Hematopoietic multipotent progenitor cell treated with erythropoietin and hydrocortisone succinate and interleukin-3 and kit ligand, for 6 days (in vitro differentiated cells): ENCODE measurements at places on chromosomes 2 and 18.

DNA sequence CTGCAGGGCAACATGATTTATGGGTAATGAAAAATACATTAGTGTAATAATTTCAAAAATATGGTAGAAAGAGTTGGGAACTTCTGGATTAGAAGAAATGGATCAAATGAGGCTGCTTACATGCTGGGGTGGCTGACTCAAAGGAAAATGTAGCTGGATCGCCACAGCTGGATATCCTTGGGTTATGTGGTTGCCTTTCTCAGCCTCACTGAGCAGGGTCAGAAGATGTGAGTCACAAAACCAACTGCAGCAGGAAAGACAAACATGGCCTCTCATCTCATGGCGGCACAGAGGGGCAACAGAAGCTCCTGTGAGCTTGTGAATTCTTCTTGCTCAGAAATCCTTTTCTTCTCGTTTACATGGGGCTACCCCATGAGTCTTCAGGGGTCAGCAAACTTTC, 317.1 kb upstream of the SPRED2 start:
- DNase-seq, result no peak

GRCh38 chr18:22667616-22668422, 250.1 kb upstream of the CTAGE1 start:
- DNase-seq, result peak; percentile 22

GRCh38 chr2:167451496-167452289, 563.4 kb downstream of the XIRP2 start:
- no peak for DNase-seq

DNA sequence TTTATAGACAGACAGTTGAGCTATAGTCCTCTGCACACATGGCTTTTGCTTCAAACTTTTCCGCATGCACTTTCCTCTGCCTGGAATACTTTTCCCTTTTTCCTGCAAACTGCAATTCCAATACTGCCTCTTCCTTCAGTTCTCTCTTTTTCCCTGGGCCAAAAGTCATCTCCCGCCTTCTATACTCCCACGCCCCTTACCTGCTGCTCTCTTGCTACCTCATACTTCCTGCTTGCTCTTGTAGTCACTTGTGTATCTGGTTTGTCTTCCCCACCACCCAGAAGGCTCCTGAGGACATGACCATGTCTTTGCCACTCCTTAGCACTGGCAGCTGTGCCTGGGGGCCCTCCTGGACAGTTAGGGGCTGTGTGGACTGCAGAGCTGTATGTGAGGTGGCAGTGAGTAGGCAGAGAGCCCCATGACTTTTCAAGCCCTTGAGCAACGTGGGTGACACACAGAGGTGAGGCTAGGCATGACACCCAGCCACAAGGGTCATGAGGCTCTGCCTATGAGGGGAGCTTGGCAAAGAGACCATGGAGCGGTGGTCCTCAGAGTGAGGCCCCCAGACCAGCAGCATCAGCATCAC, 23.2 kb downstream of the SPEG start:
- peak; percentile 63 for DNase-seq

DNA sequence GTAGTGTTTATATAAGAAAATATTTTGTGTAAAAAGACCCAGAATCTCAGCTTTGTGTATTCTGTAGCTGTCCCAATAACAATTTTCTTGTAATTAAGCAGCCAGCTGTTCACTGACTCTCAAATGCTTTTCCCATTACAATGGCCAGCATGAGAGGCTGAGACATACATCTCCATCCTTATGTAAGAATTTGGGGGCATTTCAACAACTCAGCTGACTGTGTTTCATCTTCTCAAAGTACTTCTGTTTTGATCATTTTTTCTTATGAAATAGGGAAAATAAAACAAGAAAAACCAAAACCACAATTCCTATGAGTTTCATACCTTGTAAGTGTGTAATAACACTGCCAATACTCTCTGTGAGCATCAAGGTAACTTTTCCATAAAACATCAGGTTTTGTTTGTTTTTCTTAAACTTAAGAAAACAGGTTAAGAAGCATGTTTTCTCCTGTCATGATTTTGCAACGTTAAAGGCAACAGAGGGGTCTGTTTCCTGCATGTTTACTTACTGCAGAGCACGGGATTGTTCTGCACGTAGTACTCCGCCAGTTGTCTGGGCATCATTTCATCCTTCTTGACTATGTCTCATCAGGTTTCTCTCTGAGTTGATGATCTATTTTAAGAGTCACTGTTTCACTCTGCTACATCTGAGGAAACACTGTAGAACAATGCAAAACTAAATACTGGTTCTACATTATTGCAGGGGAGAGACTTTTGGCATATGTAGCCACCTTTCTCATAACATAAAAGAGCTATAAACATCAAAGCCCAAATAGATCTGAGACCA, 62.9 kb upstream of the CYRIA start:
- DNase-seq, result no peak

- peak; percentile 81 for DNase-seq
Observed at GRCh38 chr2:176454893-176455815, 185.9 kb downstream of the MTX2 start.

DNA sequence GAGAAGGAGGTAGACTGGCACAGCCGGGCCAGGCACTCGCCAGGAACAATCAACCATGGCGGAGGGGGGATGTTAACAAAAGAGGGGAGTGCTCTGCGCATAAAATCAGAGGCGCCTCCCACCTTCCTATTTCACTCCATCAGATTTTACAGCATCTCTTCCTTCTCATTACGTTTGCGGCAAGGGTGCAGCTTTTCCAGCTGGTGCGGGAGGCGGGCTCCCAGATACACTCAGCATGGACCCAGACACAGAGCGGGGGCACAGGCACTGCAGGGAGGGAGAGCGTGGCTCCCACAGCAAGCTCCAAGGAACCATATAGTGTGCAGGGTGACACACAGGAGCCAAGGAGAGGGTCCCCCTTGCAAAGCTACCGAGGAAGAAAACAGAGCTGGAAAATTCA, 176.3 kb downstream of the EIPR1 start:
- no peak for DNase-seq

- peak; percentile 53 for DNase-seq
Observed at GRCh38 chr18:77054288-77054605, 78.3 kb downstream of the MBP start.

DNA sequence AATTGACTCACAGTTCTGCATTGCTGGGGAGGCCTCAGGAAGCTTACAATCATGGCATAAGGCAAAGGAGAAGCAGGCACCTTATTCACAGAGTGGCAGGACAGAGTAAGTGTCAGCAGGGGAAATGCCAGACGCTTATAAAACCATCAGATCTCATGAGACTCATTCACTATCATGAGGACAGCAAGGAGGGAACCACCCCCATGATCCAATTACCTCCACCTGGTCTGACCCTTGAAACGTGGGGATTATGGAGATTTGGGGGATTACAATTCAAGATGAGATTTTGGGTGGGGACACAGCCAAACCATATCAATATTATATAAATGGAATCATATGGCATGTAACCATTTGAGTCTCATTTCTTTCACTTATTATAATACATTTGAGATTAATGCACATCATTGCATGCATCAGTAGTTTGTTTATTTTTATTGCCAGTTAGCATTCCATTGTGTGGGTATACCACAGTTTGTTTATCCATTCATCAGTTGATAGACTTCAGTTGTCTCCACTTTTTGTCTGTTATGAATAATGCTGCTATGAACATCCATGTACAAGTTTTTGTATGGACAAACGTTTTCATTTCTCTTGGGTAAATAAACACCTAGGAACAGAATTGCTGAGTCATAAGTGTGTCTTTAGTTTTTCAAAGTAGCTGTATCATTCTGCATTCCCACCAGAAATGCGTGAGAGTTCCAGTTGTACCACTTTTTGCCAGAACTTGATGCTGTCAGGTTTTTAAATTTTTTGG, 5.8 kb upstream of the SRBD1 start:
- no peak for DNase-seq

GRCh38 chr18:12329125-12329698, 21.2 kb downstream of the TUBB6 start:
- no peak for DNase-seq

- DNase-seq, result no peak
Observed at GRCh38 chr2:96685577-96686459, 43.3 kb downstream of the FER1L5 start.

GRCh38 chr2:144152817-144153271, 367.1 kb downstream of the ZEB2 start:
- DNase-seq, result peak; percentile 89

- DNase-seq, result no peak
Observed at GRCh38 chr2:31522786-31523185, 58.0 kb downstream of the SRD5A2 start.

- peak; percentile 91 for DNase-seq
Observed at GRCh38 chr18:45839414-45840395, 14.2 kb downstream of the SIGLEC15 start.

DNA sequence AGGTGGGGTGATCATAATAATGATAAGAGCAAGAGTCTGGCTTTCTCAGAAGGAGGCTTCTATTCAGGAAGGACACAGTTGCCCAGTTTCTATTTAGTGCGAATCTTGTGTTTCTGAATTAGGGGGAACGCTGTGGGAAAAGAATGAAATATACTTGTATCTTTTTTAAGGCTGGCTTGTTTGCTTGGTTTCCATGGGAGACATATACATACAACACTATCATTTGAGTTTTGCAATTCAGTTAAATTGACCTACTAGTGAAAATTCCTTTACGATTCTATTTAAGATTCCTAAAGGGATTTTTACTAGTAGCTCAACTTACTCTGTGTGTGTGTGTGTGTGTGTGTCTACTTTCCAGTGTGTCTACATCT, 24.7 kb upstream of the ANKRD62 start:
- no peak for DNase-seq

- DNase-seq, result peak; percentile 90
Observed at GRCh38 chr2:60560734-60561644, 7.5 kb upstream of the BCL11A start.

DNA sequence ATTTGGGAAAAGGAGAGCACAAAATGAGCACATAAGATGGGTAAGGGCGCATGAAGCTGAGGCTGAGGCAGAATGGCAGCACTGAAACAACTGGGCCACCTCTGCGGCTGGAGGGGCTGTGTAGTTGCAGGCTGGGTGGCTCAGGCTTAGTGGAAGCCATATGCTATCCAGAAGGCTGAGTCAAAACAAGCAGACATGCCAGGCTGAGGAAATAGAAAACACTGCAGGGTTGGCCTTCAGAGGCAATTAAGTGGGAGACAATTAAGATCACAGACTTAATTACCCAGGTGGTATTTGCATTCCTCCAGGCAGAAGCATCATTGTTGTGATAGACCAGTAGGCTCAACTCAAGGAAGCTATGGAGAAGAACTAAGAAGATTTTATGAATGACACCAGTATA, 11.4 kb upstream of the XPO1 start:
- DNase-seq, result no peak

DNA sequence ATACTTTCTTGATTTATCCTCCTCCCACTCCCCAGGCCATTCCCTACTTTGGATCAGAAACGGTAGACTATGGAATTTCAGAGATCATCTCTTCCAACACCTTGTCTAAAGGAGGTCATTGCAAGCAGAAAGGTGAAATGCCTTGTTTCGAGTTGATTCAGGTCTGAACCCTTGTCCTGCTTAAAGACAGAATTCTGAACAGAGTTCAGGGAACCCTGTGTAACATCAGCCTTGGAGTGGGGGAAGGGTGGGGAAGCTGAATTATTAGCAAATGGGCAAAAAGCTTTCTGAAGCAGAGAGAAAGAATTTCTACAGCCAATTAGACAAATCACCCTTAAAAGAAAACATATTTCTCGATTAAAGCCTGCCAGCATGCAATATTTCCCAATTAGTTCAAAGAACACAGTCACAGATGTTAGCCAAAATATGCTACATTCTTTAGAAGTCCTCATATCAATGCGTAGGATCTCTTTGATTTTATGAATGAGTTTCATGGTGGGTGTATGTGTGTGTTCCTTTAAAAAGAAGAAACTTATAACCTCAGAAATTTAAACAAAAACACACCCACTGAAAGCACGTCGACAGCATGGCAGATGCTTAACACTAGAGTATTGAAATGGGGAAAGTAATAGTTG, 353.1 kb downstream of the RND3 start:
- no peak for DNase-seq

DNA sequence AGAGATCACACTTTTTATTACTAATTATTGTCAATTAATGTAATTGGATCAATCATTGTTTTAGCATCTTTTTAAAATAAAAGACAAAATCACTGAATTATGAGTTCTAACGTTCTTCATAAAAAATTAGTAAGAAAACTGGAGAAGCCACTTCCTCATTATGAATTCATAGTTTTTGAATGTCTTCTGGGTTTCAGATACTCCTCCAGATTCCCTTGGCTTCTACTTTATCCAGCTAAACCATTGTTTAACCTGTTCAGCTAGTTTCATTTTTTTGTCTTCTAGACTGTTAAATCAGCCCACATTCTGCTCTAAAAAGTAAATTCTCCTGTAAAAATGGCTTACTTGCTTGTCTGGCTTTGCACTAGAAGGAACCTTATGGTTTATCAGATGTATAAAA, 753.4 kb upstream of the ACVR2A start:
- DNase-seq, result no peak

DNA sequence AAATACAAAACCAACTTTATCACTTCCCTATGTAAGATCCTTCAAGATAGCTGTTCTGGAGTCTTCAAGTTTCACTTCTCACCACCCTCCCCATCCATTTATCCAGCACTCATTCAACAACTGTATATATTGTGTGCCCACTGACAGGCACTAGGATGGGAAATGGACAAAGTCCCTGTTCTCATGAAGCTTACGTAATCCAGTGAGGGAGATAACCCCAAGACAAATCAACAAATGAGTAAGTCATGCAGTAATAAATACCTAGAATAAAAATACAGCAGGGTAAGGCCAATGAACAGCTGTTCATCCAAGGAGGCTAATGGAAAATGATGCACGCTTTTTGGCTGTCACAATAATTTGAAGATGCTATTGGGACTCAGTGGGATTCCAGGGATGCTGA, 133.8 kb downstream of the MEMO1 start:
- DNase-seq, result no peak

- no peak for DNase-seq
Observed at GRCh38 chr18:21408681-21409080, 166.6 kb downstream of the GREB1L start.

GRCh38 chr18:22514655-22515054, 96.9 kb upstream of the CTAGE1 start:
- no peak for DNase-seq

DNA sequence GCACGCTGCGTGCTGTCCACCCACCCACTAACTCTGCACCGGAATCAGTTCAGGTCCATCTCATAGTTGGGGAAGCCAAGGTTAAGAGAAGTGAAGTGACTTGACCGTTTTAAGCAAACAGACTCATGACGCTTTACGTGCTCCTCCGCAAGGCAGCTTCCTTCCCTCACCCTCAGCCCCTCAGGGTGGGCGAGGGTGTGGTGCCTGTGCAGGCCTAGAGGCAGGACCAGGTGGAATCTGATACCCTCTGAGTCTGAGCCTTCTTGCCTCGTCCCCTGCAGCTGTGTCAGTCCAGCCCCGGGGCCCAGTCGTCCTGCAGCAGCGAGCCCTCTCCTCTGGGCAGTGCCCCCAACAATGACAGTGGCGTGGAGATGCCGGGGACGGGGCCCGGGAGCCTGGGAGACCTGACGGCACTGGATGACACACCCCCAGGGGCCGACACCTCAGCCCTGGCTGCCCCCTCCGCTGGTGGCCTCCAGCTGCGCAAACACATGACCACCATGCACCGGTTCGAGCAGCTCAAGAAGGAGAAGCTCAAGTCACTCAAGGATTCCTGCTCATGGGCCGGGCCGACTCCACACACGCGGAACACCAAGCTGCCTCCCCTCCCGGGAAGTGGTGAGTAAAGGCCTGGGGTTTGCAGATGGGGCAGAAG, 250.5 kb downstream of the GLI2 start:
- no peak for DNase-seq
